ENCODE measurements at places on chromosomes 16 and 17. TPM values are rescaled to one million over a fixed set of nuclear protein-coding genes. Genes with fewer than 3 reads are reported as not detected.

GRCh38 chr16:9102943-9103342, 11.5 kb downstream of the HAPSTR1 start:
- DNase-seq, result no peak

DNA sequence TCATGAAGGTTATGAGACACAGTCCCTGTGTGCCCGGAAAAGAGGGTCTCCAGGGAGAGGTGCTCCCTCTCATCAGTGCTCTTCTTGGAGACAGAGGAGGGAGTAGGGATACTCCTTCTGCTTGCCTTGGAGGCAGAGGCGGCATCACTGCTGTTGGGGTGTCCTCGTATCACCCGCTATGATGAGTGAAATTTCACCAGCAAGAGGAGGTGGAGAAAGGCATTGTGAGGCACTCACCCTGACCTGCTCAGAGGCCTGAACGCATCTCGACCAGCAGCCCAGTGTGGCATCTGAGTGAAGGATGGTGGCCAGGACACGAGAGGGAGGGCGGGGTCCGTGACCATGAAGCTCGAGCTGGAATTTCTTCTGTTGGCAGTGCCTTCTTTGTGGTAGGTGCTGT, 222.1 kb upstream of the CHMP6 start:
- DNase-seq, result no peak

- DNase-seq, result no peak
Observed at GRCh38 chr17:60371818-60372510, 20.0 kb downstream of the USP32 start.

GRCh38 chr16:81008505-81008789, 1.4 kb downstream of the CENPN start:
- no peak for DNase-seq

NPLOC4 gene
- 93.3 TPM for total RNA-seq

NFATC2IP gene
- total RNA-seq, result 48.7 TPM

TMEM219 gene
- total RNA-seq, result 87.5 TPM

RCVRN gene
- 1.8 TPM for total RNA-seq

DNA sequence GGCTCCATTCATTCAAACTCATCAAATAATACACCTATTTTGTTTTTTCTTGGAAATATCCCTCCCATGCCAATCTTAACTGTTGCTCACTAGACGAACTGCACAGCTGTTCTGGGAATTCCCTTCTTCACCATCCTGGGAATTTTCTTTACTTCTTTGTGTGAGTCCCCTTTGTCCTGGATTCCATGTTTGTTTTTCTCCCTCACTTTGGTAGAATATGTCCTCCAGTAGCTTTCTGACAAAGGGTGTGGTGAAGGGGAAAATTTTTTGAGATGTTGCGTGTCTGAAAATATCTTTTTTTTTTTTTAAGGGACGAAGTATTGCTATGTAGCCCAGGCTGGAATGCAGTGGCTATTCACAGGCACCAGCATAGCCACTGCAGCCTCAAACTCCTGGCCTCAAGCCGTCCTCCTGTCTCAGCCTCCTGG, 17.2 kb upstream of the UTP6 start:
- DNase-seq, result no peak

- no peak for DNase-seq
Observed at GRCh38 chr16:57041182-57042156, 50.9 kb upstream of the CPNE2 start.

Measured in mesothelial cell of epicardium (in vitro differentiated cells).